ENCODE measurements at places on chromosomes 7 and 10. TPM values are rescaled to one million over a fixed set of nuclear protein-coding genes. Genes with fewer than 3 reads are reported as not detected.

DNA sequence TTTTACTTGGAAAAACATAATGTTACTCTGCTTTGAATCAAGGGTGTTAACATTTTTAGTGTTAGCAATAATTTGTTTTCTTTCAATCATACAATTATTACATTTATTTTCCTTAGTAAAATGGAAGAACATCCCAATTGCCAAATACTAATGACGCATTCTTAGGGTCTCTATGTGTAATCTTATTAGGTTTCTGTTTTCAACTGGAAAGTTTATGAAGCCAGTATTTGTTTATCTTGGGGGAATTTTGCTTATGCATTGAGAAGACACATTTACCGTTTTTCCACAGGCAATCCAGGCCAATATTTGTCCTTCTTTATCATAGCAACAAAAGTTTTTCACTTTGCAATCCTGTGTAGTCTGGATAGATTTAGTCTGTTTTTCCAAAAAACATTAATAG lies 134.5 kb downstream of the CPED1 start:
- no peak for DNase-seq

The PRR15 gene
- 0.23 TPM for total RNA-seq

- no peak for DNase-seq
Measured at GRCh38 chr10:78829565-78829964, 239.2 kb upstream of the ZMIZ1 start.

The NODAL gene
- total RNA-seq = not detected
